Stimulated activated CD8-positive, alpha-beta memory T cell treated with anti-CD3 and anti-CD28 coated beads, Interleukin-7, amount 100 ng/mL, for 1 hour (primary cell): ENCODE measurements at places on chromosomes 5 and 9.

DNA sequence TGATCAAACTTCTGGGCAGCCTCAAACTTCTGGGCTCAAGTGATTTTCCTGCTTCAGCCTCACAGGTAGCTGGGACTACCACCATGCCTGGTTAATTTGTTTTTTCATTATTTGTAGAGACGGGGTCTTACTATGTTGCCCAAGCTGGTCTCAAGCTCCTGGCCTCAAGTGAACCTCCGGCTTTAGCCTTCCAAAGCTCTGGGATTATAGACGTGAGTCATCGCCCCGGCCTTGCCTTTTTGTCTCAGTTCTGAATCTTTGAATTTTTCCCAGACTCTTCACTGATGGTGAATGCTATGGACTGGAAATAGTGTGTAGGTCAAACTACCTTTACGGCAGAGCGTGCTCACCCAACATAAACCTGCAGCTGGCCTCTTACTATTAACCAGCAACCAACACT lies 32.3 kb upstream of the EGFLAM start:
- DNase-seq, result no peak

- DNase-seq, result no peak
These were observed 207.8 kb upstream of the TARS1 start for GRCh38 chr5:33232731-33233505.

DNA sequence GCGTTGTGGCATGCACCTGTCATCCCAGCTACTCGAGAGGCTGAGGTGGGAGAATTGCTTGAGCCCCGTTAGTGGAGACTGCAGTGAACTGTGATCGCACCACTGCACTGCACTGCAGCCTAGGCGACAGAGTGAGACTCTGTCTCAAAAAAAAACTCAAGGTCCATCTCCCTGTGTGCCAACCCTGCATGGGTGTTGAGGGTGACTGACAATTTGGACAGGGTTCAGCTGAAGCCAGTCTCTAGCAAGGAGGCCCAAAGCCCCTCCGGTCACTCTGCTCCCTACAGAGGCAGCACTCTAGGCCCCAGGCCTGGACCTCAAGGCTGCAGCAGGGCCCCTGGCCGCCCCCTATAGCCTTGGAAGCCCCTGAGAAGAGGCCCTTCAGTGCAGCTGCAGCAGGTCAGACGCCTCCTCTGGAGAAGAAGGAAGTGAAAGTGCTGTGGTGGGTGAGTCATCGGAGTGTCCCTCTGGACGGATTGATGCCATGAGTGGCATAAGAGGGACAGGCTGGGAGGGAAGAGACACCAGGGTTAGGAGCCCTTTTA lies 39.2 kb upstream of the NEK6 start:
- DNase-seq, result no peak

GRCh38 chr5:89055015-89055694 lies 172.2 kb upstream of the MEF2C start:
- DNase-seq, result no peak

- DNase-seq, result no peak
These were observed 12.5 kb downstream of the SH3RF2 start for GRCh38 chr5:145948921-145949320.

DNA sequence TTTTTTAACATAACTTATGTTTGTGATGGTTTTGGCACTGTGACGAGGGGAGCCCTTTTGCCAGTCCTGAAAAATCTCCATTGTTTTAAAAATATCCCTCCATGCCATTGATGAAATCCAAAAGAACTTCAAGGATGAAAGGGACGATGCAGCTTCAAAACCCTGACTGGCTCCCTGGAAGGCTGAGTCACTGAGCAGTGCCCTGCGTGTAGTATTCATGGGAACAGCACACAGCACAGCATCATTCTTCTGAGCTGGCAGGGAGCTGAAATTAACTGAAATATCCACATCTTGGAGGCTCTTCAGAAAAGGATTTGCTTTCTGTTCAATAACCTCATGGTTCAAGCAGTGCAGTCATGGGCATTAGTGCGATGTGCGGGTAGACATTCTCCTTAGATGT lies 29.7 kb downstream of the PDE4D start:
- no peak for DNase-seq

- no peak for DNase-seq
These were observed 16.9 kb upstream of the TNFSF15 start for GRCh38 chr9:114822708-114823107.

DNA sequence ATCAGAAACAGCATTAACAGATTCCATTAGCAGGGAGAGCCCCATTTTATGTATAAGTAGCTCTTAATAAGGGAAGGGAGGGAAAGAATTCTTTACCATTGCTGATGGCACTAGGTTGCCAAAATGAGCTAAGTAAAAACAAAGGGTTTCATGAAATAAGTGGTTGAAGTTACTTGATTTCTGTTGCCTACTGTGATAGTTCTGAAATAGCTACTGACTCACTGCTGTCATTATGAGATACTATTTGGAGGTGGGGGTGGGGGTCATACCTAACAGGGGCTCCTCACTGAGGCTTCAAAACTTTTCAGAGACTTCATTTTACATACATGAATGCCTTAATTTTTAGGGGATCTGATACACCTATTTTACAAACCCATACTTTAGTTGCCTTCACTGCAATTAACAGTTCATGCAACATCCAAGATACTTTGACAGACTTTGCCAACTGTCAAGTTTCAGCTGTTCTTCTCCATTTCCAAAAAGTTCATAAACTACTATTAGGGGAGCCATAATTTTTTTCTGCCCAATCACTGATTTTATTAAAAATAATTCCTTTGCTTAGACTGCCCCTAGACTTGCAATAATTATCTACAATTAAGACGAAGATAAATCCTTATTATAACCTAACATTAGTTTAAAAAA lies 4.6 kb downstream of the HOMER1 start:
- no peak for DNase-seq

GRCh38 chr5:9653811-9654210 lies 23.7 kb upstream of the TAS2R1 start:
- no peak for DNase-seq

- no peak for DNase-seq
These were observed 229.1 kb upstream of the TBCA start for GRCh38 chr5:78005021-78005785.

- no peak for DNase-seq
These were observed 3.3 kb downstream of the ENHO start for GRCh38 chr9:34519321-34520020.

DNA sequence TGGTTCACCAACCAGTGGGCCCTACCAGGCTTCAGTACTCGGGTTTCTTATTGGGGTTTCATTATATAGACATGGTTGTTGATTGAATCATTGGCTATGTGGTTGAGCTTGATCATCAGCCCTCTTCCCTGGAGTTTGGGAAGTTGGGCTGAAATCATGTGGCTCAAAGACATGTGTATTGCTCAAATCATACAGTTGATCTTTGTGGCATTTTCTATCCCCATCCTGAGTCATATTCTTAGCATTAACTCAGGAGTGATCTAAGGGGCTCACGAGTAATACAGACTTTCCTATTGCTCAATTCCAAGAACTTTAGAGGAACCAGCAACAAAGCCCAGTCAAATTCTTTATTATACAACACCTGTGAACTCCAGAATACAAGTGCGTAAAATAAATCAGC lies 66.2 kb downstream of the SMC5 start:
- DNase-seq, result no peak

DNA sequence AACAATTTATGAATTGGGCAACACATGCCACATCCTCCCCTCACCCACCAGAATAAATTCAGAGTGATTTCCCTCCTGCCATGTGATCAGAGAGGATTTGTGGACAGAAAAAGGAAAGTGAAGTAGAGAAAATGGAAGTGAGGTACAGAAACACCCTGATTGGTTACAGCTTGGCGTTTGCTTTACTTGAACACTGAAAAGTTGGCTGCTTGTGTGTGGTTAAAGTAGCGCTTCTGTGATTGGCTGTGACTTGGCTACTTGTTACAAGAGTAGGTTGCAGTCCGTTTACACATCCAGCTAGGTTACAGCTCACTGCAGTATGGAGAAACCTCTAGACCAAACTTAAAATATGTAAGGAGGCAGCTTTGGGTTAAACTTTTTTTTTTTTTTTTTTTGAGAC lies 205.2 kb upstream of the ZNF608 start:
- DNase-seq, result no peak

GRCh38 chr9:82091610-82092009 lies 103.0 kb downstream of the SPATA31D1 start:
- no peak for DNase-seq
